Fibroblast of skin of right quadriceps (primary cell): ENCODE measurements at places on chromosomes 13 and 19.

DNA sequence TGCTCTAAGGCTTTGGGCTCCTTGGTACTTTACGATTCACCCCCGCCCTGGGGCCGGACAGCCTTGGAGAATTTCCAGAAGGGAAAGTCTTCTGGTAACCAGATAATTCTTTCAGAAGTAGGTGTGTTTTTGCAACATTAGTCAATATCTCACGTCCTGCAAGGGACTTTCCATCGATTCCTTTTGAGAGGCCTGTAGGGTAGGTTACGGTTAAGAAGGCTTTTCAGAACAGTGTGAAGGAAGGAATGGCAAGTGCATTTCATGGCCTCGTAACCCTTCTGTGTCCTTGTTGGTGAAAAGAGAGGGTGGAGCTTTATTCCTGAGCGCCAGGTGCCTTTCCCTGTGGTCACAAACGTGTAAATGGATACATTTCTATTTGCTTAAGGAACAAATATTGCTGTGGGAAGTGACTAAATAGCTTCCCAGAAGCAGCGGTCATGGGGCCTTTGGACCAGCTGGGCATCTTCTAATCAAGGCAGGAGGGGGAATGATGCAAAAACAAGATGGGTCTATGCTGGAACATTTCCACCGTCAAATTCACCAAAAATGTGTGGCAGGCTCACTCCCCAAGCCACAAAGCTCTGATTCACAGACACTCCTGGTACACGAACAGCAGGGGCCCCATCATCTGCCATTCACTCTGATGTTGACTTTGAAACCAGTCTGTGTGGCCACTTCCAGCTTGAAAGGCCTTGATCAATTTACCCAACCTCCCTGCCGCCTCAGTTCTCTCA lies 99.2 kb downstream of the ANKRD10 start:
- DNase-seq, result no peak

DNA sequence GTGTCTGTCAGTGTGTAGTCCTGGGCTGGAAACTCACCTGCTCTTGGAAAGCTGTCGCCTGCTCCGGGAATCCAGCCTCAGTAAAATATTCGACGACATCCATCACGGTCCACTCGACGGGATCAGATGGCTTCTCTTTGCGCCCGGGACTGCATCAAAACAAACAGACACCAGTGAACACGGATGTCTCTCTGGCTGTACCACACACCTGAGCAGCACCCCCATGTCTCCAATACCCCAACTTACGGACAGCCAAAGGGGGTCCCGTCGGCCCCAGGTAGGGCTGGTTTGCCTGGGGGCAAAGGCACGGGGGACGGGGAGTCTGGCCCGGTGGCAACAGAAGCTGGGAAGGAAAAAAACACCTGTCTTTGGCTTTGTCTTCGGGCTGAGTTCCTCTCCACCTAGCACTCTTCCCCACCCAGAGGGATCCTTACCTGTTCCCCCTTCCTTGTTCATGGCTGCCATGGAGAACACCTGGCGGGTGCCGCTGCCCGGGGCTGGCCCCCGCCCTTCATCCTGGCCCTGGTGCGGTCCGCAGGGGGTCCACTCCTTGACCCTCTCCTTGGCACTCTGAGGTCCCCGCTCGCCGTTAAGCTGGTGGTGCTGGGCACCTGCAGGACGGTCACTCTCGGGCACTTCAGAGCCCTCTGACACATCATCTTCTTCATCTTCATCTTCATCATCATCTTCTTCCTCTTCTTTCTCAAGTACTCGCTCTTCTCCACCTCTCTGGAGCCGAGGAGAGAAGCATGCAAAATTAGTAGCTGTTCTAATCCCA lies 1.7 kb downstream of the SAMD1 start:
- DNase-seq, result no peak

GRCh38 chr13:27117952-27118351 lies 53.7 kb downstream of the USP12 start:
- DNase-seq, result no peak

DNA sequence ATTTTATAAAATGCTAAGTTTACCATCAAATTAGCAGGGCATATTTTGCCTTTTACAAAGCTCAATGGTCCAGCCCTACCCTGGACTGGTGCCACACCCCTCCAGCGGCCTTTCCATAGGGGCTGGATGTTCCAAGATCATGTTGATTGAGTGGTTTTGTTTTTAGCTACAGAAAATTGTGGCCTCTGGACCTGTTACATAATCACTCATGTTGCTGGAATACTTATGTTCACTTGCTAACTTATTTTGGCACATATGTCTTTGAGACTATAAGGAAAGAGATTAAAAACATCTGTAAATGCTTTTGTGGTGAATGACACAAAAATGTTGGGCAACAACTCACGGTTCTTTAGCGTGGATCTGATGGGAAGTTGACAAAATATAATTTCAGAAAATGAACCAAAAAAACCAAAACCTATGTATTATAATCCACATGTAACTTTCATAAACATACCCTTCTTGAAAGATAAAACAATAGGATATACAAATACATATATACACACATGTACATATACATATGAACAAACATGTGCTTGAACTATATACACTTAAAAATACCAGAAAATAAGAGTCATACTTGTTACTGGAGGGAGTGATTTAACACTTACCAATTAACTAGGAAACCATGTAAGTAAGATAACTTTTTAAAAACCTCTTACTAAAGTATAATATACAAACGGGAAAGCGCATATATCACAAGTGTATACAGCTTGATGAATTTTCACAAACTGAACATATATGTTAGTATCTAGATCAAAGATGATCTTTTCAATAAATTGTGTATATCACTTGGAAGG lies 46.6 kb upstream of the SLC15A1 start:
- peak; percentile 90 for DNase-seq

- DNase-seq, result peak; percentile 8
These were observed 2.0 kb downstream of the RAB20 start for GRCh38 chr13:110559429-110559943.

DNA sequence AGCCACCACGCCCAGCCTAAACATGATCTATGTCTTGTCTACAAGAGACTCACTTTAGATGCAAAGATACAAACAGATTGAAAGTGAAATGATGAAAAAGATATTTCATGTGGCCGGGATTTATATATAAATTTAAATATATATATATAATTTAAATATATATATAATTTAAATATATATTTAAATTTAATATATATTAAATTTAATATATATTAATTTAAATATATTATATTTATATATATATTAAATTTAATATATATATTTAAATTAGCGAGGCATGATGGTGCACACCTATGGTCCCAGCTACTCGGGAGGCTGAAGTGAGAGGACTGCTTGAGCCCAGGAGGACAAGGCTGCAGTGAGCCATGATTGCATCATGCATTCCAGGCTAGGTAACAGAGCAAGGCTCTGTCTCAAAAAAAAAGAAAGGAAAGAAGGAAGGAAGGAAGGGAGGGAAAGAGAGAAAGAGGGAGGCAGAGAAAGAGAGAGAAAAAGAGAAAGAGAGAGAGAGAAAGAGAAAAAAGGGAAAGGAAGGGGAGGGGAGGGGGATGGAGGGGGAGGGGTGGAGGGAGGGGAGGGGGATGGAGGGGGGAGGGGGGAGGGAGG lies 7.0 kb upstream of the EVI5L start:
- no peak for DNase-seq

DNA sequence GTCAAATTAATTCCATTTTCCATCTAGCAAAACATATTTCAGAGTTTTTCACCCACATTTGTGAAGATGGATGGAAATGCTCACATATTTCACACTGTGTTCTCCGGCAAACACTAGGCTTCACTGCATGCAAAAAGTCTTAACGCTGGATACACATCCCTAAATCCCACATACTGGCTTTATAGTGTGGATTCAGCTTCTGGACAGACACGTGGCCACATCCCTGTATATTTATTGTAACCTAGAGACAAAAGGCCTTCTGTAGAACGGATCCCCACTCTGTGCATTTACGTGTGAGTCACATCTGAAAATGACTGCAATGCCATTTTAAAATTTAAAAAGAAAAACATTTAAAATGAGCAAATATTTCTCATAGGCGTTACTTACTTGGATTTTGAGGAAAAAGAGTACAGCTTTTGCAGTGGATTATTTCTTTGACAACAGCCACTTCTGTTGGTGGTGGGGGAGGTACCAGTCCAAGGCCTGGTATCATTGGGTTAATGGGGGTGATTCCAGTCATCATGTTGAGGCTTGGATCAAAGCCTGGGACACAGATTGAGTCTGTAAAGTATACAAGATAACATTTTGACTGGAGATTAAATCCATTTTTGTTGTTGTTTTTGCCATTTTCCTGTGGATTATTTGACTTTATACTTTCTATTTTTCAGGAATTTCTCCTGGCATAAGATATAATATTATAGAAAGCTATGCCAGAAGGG lies 337.7 kb downstream of the DNAJC15 start:
- peak; percentile 13 for DNase-seq

- no peak for DNase-seq
These were observed 181.5 kb downstream of the DNAJC3 start for GRCh38 chr13:95858286-95859075.

DNA sequence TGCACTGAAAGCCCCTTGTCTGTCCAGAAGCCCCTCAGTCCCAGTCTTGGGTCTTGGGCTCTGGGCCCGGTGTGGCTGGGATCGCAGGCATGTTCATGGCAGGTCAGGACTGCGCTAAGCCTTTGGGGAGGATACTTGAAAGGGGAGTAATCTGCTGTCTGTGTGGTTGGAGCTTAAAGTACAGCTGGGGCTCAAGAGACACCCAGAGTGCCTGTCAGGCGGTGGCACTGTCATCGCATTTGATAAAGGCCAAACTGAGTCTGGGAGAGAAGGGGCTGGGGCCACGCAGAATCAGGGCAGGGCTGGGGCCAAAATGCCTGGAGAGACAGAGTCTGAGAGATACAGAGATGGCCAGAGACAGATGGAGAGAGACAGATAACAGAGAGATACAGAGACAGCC lies 4.2 kb upstream of the CILP2 start:
- no peak for DNase-seq

DNA sequence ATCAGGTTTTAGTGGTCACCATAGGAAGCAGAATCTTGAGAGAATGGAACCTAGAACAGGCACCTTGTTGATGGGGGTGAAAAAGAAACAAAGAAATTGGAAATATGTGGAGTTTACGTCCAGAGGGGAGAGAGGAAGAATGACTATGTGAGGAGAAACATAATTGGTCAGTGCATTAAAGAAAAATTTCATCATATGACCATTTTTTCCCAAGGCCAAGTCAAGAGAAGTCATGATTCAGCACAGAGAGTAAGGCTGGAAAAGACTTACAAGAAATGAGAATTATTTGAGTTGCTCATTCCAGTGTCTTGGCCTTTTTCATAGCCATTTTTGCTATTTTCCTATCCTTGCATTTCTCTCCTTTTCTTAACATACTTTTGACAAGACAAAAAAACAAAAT lies 421.7 kb downstream of the EFNB2 start:
- DNase-seq, result peak; percentile 34

GRCh38 chr13:81197966-81198365 lies 857.0 kb upstream of the SPRY2 start:
- no peak for DNase-seq

- DNase-seq, result no peak
These were observed 220.1 kb upstream of the EDNRB start for GRCh38 chr13:78138756-78139155.

DNA sequence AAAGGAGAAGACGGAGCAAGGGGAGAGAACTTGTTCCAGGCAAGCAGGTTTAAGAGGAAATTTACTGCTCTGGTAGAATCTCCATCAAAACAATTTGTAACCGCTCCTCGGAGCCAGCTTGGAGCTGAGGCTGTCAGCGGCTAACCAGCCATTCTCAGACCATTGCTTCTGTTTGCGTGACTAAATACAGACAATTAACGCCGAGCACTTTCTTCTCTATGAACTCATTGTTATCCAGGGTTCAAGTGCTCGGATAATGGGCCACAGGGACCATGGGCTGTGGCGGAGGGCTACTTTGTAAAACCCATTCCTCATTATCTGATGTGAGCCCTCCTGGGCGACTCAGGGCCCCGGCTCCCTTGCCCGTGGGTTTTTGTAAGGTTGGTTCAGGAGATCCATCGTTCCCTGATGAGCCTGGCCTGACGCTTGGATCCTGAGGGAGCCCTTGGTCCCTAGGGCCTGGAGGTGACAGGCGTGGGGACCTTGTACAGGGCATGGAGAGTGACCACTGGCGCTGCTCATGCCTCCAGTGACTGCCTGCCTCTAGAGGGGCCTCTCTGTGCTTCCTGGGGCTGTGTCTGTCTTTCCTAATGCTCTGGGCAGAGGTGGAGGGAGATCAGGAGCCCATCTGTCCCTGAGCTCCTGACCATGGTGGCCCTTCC lies 61.5 kb upstream of the ZNF536 start:
- DNase-seq, result no peak

- no peak for DNase-seq
These were observed 121.9 kb upstream of the SOX1 start for GRCh38 chr13:111945086-111945485.

GRCh38 chr13:64591971-64592370 lies 2638.2 kb downstream of the PCDH9 start:
- peak; percentile 59 for DNase-seq

- no peak for DNase-seq
These were observed 7.0 kb downstream of the MOB3A start for GRCh38 chr19:2089001-2089711.

- no peak for DNase-seq
These were observed 17.0 kb downstream of the PAK4 start for GRCh38 chr19:39142630-39143029.
